ENCODE measurements at places on chromosomes 1 and 21.

DNA sequence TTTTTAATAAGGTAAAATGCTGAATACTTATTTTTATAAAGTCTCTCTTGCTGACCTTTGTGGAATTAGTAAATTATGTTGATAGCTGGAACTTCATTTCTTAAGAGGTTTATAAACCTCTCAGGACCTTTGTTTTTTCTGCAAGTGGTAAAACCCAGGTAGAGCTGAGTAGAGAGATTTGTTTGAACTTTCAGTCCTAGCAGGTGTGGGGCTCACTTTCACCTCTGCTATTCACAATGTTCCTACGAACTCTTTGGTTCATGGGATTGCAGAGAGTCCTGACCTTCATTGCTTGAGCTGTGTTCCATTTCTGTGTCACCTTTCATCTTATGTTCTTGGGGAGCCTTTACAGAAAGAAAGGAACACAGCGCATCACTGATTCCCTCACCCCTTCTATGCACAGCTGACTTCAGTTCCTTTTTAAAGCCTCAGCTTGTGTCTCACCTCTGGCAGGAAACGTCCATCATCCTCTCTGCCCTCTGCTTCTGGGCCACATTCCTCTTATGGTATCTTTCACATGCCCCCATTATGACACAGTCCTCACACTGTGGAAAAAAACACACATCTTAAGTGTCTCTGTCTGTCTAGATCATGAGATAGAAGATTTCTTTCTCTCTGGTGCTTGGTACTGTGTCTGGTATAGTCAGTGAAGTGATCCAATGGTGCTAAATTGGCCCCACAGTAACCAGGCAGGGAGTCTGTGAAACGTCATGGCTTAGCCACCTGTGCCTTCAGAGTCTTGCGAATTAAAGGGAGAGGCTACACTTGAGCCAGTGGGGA lies 262.5 kb upstream of the B3GALT2 start:
- DNase-seq, result no peak

- DNase-seq, result no peak
Measured at GRCh38 chr1:210446479-210446878, 117.8 kb downstream of the HHAT start.

- DNase-seq, result no peak
Measured at GRCh38 chr21:41228492-41228891, 60.5 kb downstream of the BACE2 start.

DNA sequence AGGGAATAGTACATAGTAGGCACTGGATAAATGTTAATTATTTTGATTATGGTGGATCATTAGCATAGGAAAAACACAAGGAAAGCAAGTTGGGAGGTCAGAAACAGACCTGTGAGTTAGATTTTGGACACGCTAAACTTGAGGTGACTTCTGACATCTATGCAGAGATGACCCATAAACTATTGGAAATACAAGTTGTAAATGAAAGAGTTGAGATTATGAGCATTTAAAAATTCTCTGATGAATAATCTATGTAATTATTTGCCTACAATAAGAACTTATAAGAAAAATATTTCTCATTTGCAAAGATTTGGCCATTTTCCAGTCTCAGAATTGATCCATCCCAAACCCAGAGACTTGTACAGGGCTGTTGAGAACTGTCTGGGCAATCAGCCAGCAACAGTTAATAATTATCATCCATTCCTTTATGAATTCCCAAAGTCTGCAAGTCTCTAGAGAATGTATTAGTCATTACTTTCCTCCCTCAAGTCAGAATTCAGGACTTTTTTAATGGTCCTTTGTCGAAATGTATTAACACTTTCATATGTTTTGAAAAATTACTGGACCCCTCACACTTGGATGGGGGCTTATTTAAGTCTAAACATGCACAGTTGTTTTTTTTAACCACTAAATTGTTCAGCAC lies 19.4 kb upstream of the SLAMF6 start:
- DNase-seq, result no peak

DNA sequence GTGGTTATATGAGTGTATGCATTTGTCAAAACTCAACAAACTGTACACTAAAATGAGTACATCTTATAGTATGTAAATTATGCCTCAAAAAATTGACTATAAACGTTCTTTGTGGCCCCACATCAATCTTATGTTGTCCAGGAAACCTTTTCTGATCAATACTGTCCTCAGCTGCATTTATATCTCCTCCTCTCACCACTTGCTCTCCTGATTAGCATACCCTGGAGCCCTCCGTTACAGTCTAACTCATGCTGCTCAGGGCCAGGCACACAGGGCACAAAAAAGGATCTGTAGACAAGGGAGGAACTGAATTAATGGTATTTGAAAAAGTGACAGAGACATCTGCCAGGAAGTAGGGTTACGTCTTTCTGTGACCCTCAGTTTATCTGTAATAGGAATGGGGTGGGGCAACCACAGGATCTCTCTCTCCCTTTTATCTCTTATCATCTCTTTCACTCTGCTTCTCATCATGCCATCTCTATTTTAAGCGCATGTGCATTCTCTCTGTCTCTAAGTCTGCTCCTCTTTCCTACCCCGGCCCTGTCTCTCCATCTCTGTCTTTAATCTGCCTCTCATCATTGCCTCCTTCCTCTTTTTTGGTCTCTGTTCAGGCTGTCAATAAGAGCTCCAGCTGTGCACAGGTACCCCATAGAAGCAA lies 7.0 kb upstream of the TAL1 start:
- DNase-seq, result no peak

GRCh38 chr1:184747089-184747955 lies 7.3 kb downstream of the EDEM3 start:
- no peak for DNase-seq

- DNase-seq, result no peak
Measured at GRCh38 chr1:145696630-145696960, 10.6 kb downstream of the PDZK1 start.
